Stimulated activated CD8-positive, alpha-beta memory T cell treated with anti-CD3 and anti-CD28 coated beads, Interleukin-15, amount 100 ng/mL, for 24 hours (primary cell): ENCODE measurements at places on chromosomes 5 and 9.
A peak's percentile ranks its signal among the peaks of the same experiment; 100 is the strongest.

DNA sequence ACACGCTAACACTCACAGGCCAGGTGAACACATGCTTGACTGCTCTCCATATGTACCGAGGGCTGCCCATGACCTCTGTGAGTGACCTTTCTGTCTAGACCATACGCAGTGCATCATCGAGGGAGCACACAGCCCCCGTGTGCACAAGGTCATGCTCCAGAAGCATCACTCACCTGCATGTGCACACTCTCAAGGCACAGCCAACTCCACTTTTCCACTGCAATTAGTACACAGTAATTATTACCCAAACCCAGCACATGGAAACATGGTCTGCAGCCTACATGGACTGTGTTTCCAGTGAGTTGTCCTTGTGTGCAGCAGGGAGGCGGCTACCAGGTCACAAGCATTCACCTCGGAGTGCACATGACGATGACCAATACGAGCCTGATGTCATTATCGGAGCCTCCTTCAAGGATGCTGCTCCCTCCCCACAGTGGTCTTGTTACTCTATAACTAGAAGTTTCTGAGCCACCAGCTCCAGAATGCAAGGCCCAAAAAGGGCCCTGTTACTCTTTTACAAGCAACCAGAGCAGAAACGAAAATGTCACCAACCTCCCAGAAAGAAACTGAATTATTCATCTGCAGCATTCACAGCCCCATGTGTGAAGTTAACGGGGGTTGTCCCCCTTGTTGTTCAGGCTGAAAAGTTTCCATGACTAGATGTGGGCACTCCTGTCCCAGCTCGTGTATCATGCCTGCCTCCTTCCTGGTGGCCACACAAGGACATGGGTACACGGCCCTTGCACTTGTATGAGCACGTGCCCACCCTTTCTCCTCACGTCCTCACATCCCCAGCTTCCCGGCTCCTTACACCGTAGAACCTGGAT lies 31.2 kb downstream of the SEMA4D start:
- DNase-seq: no peak

DNA sequence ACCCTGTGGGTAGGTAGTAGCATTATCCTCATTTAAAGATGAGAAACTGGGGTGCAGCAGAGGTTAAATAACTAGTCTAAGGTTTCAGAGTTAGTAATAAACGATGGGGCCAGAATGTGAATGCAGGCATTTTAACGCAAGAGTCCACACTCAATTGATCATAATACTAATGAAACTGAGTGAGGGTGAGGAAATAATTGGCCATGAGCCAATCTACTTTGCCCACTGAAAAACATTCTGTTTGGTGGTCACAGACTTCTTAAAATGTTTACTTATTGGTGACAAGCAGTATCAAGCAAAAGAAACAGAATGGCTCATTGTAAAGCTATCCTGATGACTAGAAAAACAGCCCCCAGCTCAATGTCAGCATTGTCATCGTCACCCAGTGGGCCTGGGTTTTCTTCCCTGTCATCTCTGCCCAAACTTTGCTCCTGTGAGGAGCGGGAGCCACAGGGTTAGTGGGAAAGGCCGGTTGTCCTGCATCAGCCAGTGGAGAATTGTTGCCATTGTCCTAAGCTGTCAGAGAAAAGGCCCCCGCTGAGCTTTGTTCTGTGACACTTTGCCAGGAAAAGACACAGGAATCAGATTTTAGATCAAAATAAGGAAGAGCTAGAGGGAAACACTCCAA lies 77.3 kb upstream of the MAN2A1 start:
- no peak for DNase-seq

DNA sequence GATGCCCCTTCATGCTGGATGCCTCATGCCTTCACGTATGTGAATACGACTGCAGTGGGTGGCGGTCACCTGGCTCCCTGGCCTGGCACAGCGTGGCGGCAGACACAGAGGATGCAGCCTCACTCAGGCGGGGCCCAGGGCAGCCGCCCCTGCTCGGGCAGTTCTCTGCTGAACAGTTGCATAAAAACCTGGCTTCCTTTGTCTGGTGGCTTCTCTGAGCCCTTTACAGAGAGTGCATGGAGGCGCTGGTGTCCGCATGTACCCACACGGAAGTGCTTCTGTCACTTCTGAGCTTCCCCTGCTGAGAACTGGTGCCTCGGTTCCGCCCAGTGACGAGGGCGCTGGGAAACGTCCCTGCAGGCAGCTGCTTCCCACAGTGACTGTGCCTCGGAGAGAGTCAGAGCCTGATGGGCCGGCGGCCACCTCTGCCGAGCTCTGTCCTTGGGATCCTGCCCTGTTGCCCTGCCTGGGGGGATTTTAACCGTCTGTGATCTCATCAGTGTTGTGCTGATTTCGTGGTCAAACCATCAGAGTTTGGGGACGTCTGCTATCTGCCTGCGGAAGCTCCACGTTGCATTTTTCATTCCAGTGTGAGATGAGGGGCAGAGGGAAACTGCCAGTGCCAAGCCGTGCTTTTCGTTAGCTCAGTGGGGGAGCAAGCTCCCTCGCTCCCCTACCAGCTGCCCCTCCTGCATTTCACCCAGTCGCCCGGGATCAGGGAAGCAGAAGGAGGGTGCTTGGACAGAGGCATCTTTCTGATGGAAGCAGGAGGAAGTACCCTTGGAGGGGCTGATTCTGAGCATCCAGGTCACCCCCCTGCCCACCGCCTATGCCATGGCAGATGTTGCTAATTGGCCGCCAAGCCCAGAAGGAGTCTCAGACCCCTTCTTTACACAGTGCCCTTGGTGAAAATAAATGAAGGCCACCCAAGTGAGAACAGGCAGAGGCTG lies 153.0 kb upstream of the COL5A1 start:
- DNase-seq: no peak

DNA sequence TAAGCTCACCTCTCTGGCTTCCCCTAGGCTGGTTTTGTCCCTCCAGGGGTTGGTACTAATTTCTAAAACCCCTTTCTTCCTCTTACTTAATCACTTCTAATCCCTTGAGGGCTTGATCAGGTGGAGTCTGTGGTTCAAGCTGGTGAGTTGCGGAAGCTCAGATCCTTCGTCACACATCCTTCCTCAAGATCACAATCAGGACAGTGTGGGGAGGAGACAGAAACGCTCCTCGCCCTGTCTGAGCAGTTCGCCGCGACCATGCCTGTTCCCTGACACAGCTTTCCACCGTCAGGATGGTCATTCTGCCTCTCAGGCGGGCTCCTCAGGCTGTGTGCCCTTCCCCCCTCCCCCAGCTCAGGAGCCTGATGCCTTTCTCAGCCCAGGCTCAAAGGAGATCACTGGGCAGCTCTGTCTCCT lies 24.3 kb downstream of the CPLX2 start:
- DNase-seq: no peak

- no peak for DNase-seq
Observed at GRCh38 chr5:139668064-139668880, 20.1 kb downstream of the CXXC5 start.

- no peak for DNase-seq
Observed at GRCh38 chr5:1502046-1502736, 21.6 kb downstream of the LPCAT1 start.

GRCh38 chr5:37214550-37214949 lies 34.6 kb downstream of the CPLANE1 start:
- DNase-seq: no peak

- no peak for DNase-seq
Observed at GRCh38 chr5:78698191-78698791, 49.7 kb upstream of the LHFPL2 start.

GRCh38 chr9:111961575-111961974 lies 65.0 kb downstream of the UGCG start:
- no peak for DNase-seq

GRCh38 chr5:36323926-36324781 lies 22.5 kb upstream of the RANBP3L start:
- no peak for DNase-seq

- DNase-seq: no peak
Observed at GRCh38 chr9:137676998-137677397, 58.2 kb downstream of the EHMT1 start.

DNA sequence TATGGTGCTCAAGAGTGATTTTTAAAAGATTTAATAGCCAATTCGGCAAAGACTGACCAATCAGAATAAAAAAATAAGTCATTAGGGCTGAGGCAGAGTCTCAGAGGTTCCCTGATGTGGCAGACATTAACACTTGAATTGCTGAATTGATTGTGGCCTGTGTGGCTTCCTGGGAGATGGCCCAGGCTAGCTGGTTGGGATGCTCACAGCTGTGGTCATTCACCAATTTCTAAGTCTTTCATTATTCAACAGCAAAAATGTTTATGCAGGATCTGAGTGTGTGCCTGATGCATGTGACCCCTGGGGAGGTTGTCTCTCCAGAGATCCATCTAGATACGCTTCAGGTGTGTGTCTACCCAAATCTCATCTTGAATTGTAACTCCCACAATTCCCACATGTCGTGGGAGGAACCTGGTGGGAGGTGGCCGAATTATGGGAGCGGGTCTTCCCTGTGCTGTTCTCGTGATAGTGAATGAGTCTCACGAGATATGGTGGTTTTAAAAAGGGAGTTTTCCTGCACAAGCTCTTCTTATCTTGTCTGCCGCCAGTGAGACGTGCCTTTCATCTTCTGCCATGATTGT lies 632.6 kb upstream of the SEMA6A start:
- DNase-seq: no peak

DNA sequence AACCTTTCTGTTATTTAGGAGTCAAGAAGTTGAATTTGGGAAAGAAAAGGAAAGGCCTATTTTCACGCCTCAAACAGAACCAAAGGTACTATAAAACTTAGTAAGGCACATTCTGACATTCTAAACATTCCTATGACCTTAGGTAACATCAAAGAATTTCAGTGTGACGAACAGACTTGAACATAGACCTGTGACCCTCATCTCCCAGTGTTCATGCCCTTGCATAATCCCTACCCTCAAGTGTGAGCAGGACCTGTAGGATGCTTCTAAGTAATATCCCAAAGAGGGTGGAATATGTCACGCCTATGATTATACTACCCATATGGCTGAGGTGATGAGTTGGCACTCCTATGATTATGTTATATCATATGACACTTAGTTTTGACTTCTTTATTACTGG lies 540.9 kb downstream of the KIF4B start:
- DNase-seq: no peak

DNA sequence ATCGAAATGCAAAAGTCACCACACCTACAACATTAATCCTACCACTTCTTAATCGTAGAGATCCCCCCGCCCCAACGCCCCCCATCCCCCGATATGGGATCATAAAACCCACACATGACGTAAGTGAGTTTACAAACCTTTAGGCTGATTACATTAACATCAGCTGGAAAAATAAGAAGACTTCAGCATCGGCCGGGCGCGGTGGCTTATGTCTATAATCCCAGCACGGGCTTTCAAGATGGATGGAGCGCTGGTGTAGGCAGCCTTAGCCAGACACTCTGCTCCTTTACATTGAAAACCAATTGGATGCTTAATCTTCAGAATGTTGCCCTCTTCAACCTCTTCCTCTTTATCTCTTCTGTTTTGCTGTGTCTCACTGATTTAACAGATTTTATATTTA lies 1376.0 kb downstream of the MAT2B start:
- no peak for DNase-seq

- no peak for DNase-seq
Observed at GRCh38 chr9:72665421-72665820, 144.0 kb downstream of the TMC1 start.

DNA sequence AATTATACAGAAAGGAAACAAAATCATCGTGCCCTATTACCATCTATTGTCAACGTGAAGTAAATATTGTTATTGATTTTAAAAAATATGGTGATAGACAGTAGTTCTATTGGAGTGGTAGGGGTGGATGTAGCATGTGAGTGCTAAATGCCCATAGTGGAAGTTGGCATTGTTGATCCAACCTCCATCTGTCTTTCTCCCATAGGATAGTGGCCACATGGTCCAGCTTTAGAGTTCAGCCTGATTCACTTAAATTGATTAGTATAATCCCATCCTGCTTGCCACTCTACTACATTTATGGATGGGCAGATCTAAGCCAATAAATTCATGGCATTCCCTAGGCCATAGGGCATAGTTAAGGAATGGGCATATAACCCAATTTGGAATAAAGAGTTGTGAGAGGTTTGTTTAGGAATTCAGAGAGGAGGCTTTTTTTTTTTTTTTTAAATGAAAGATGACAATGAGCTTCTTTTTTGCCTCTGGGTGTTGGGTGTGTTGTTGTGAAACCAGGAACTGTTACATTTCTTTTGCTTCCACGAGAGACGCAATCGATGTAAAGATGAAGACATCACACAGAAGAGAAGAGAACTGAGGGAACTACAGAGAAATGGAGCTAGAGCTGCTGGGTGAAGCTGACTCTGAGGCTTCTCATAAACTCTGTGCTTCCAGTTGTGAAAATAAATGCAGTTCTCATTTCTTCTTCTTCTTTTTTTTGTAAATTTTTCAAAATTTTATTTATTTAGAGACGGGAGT lies 12.5 kb upstream of the CHD1 start:
- no peak for DNase-seq

DNA sequence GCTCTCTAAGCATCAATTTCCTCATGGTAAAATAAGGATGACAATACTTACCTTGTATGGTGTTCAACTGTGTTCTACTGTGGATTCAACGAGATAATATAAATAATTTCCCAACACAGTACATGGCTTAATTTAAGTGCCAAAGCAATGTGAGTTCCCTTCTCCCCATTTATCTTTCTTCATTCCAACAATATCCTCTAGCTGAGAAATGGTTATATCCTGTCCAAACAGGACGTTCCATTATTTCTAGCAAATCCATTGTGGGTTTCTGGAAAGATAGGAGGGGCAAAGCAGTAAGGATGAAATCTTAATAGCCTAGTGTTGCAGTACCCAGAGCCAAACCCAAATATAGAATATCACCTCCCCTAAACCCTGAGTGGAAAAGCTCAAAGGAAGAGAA lies 22.0 kb downstream of the ABCA1 start:
- DNase-seq: no peak

- DNase-seq: no peak
Observed at GRCh38 chr5:6701491-6701890, 11.7 kb upstream of the TENT4A start.

GRCh38 chr9:33225319-33226147 lies 14.4 kb upstream of the SPINK4 start:
- DNase-seq: peak; percentile 16

DNA sequence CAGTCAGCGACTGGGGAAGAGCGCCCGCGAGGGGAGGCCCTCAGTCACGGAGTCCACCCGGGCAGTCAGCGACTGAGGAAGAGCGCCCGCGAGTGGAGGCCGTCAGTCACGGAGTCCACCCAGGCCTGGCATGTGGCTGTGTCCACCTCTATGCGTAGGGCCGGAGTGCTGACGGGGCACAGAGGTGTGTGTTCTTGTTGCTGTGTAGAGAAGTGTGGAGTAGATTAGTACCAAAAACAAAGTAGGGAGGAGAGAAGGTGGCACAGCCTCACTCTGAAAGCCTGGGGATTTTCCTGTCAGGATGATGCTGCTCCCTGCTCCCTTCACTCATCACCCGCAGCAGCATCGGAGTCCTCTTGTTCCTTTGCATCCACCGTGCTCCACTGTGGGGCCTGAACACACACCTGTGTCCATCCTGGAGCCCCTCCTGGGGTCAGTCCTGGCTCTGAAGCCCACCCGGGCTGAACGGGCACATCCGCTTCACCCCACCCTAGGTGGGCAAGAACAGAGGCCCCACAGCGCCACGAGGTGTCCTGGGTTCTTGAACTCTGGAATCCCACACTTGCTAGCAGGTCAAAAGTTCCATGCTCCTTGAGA lies 37.9 kb downstream of the AHRR start:
- DNase-seq: no peak

- no peak for DNase-seq
Observed at GRCh38 chr5:102596113-102596512, 97.3 kb upstream of the SLCO6A1 start.
